ENCODE measurements at places on chromosomes 1 and 21.
A peak's percentile ranks its signal among the peaks of the same experiment; 100 is the strongest.

GRCh38 chr1:178599745-178600144 lies 86.8 kb downstream of the TEX35 start:
- DNase-seq, result no peak

DNA sequence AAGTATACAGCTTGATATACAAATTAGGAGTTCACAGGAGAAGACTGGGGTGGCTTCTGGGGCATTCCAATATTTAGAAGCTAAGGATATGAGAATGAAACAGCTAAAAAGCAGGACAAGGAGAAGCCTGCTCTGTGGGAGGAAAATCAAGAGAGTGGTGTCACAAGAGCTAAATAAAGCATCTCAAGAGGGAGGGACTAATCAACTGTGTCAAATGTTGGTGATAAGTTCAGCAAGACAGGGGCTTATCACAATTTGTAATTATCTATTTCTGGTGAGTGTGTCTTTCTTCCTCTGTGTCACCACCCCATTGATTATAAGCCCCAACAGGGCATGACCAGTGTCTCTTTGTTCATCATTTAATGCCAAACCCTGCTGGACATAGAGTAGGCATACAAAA lies 295.8 kb upstream of the DUSP10 start:
- no peak for DNase-seq

DNA sequence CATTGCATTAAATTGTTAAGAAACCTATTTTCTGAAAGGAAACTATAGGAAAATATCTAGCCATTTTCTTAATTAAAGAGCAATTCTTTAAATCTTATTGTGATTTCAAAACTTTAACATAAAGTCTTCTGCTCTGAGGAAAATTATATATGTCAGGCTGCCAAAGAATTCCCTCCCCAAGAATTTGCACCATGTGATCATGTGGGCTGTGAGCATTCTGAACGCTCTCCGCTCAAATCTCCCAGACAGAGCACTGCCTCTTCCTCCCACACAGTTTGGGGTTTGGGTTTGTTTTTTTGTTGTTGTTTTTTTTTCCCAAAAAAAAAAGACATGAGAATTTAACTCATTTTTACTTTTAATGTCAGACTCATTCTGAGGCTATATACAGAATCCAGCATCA lies 155.9 kb upstream of the PALMD start:
- DNase-seq, result peak; percentile 12

GRCh38 chr1:32897082-32898049 lies 3.8 kb downstream of the TMEM54 start:
- DNase-seq, result no peak

DNA sequence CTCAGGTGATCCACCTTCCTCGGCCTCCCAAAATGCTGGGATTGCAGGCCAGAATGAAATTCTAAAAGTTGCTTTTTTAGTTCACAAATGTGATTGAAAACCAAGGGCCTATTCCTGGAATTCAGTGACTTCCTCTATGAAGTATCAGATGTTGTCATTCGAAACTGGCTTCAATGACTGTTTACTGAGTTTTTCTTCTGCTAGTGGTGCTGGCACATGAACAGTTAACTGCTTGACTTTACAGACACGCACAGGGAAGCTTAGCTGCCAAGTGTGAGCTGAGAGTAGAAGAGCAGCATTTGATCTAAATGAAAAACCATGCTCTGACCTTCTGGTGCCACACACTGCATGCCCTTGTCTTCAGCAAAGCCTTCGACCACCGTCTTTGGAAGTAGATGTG lies 32.8 kb upstream of the AJAP1 start:
- DNase-seq, result no peak

DNA sequence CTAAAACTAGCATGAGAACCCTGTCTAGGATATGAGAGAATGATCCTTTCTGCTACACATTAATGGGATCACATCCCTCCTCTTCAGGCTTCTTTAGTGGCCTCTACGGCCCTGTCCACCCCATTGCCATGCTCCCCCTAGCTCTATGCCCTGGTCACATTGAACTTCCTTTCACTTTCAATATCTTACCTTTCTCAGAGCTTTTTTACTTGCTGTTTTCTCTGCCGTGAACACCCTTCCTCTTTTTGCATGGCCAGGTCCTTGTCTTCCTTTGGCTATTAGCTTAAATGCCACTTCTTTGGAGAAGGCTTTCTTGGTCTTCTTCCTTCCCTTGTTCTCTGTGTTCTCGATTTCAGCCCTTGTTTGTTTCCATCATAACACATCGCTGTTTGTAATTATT lies 97.4 kb downstream of the GIPC2 start:
- no peak for DNase-seq
